ENCODE measurements at places on chromosomes 7 and 10.

DNA sequence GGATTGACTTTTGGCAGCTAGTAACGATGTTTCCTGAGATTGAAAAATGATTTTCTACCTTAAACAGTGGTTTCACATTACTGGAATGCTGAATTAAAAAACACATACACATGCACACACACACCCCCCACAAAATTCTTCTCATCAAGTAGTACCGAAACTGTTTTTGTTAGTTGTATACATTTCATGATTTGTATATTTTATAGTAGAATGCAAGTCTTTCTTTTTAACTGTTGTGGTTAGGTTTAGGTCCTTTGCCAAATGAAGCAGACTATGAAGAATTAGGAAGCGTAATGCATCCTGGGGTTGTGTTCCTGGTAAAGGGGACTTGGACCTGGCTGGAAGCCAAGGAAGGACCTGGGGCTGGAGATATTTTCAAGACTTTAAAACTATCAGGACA is 505.8 kb downstream of the SUGCT start:
- DNase-seq = no peak

- no peak for DNase-seq
These were observed 42.5 kb downstream of the ABLIM1 start for GRCh38 chr10:114615600-114616007.

DNA sequence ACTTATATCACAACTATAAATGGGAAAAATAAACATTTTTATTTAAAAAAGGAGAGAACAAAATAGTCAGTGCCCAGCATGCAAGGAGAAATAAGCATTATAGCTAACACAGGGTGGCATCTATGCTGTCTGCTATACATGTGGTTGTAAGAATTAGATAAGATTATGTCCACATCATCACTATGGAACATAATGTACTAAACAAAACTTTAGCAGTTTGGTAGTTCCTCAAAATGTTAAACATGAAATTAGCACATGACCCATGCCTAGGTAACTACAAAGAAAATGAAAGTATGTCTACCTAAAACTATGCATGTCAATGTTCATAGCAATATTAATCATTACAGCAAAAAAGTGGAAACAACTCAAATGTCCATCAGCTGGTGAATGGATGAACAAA is 28.7 kb upstream of the RUFY2 start:
- no peak for DNase-seq

DNA sequence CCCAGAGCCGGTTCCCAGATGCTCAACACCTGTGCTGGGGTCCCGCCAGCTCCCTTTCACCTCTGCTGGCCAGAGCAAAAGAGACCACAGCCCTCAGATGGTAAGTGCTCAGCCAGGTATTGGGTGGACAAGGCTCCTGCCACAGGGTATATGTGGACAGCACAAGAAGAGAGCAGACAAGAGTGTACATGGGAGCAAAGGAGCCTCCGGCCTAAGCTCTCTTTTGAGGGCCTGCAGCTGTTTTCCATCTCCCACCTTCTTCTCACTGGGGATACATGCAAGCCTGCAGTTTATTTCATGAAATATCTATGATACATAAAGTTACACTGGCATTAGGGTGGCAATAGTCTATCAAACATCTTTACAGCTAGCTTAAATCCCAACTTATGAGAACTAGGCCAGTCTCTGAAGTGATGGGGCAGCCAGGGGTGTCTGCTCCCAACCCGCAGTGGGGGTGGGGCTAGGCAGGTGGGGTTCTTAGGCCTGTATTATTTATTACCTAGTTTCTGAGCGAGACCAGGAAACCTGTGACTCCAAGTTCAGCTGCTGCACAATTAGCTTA is 50.4 kb upstream of the DDC start:
- DNase-seq = no peak

- DNase-seq = no peak
These were observed 16.6 kb upstream of the ARPC1A start for GRCh38 chr7:99309111-99309510.

DNA sequence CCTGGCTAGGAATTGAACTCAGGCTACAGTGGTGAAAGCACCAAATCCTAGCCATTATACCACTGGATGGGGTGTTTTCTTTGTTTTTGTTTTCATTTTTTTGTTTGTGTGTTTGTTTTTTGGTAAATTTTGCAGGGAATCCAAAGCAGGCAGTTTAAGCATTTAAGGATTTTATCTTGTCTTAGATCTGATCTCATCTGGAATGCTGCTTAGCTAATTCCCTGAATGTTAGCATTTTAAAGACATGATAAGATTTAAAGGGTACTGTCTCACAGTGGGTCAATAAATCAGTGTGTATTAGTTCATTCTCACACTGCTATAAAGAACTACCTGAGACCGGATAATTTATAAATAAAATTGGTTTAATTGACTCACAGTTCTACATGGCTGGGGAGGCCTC is 5.6 kb upstream of the MKLN1 start:
- no peak for DNase-seq

Measured in Calu3 (cell line).